ENCODE measurements at places on chromosomes 7 and 10.

- DNase-seq, result no peak
Observed at GRCh38 chr10:110355141-110355831, 50.6 kb upstream of the SMNDC1 start.

- peak; percentile 37 for DNase-seq
Observed at GRCh38 chr7:98745722-98746318, 124.0 kb downstream of the TMEM130 start.

DNA sequence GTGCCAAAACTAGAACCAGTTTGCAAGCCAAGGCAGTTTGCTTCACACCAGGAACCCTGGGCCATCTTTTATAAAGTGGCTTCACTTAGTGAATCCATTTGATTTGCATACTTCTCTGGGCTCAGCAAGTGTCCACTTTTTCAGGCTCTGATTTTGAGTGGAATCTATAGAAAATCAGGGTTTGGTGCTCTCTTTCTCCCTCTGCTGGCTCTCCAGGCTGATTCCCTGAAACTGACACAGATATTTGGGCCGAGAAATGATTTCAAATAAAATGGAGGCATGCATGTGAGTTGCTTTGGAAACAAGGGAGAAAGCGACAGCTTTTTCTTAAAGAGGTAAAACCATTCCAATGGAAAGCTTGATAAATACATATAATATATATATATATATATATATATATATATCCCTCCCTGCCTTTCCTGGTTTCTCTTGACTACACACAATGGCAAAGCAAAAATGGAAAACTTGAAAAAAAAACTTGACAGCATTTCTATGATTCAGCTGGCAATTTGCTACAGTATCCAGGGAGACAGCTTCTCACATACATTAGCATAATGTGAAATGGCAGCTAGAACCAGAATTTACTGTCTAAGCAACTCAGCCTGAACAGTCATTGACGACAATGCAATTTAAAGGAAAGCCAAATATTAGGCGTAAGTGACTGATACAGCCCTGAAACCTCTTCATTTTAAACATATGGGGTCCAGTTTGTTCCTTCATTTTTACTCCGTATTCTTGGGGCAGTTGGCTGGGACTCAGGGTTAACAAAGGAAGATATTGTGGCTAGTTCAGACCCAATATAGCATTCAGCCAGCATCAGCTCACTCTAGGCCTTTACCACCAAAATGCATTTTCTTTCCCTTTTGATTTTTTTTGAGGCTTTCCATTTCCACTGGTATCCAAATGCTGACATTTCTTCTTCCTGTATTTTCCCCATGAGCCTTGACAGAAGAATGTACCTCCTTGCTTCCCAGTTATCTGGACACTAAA is 188.5 kb downstream of the TMEM178B start:
- DNase-seq, result no peak

DNA sequence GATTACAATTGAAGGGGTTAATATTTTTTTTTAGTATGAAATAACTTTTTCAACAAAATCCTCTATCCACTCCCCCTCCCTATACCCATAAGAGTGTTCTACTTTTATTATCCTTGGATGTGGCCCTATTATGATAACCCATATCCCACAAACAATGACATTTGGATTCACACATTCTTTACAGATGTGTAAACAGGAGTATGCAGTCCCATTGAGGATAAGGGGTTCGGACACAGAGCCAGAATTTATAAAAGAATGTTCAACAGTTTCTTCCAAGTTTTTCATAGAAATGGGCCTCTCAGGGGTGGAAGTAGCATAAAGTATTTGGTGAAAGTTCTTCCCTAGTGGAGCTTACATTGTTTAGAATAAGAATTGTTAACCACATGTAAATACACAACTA is 16.1 kb upstream of the PCLO start:
- DNase-seq, result no peak

- no peak for DNase-seq
Observed at GRCh38 chr7:98085674-98086073, 21.0 kb upstream of the LMTK2 start.

- no peak for DNase-seq
Observed at GRCh38 chr7:12815871-12816270, 128.4 kb downstream of the ARL4A start.

DNA sequence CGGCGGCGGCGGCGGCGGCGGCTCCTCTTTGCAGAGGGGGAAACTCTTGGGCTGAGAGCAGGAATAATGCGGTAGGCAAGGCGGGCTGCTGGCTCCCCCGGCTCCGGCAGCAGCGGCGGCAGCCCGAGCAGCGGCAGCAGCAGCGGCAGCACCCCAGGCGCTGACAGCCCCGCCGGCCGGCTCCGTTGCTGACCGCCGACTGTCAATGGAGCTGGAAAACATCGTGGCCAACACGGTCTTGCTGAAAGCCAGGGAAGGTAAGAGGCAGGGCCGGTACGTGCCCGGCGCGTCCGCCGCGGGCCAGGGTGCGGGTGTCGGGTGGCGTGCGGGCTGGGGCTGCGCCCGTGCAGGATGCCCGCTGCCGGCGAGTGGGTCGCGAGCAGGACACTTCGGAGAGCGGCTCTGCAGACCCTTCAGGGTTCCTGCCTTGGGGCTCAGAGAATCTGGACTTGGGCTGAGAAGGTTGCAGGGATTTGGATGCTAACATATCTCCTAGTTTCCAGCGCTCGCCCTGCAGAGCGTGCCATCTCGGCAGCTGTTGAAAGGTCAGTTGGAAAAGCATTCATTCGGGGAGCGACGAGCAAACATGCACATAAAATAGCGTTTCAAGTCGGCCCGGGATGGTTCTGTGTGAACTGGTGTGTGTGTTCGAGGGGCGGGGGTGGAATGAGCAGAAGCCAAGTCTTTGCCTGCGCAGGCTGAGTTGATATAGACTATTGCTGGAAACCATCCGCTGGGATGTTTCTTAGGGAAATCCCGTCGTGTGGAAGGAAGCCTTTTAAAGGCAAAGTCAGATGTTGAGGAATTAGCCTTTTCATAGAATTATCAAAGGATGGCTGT is 562 bp downstream of the GRK5 start:
- peak; percentile 53 for DNase-seq

DNA sequence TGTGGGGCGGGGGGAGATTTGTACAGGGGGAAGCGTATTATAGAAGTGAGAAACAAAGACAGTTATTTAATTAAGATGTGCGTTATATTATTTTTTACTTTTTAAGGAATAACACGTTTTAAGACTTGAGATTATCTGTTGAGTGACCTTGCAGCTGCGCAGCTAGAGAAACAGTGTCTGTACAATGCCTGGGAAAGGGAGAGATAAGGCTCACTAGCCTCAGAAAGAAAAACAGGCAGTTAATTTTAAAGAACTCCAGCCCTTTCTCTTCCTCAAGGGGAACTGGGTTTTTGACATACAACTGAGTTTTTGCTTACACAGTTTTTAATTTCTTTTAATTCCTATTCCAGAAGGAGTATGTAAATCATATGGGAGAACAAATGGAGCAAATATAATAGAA is 50.7 kb downstream of the LMBR1 start:
- no peak for DNase-seq

GRCh38 chr10:78529262-78529661 is 495.6 kb downstream of the RPS24 start:
- no peak for DNase-seq

- no peak for DNase-seq
Observed at GRCh38 chr7:2738766-2739549, 51.0 kb downstream of the AMZ1 start.

- DNase-seq, result peak; percentile 71
Observed at GRCh38 chr10:69874449-69874848, 72.7 kb downstream of the COL13A1 start.

- DNase-seq, result no peak
Observed at GRCh38 chr10:124792998-124793352, 1.3 kb upstream of the EEF1AKMT2 start.

GRCh38 chr7:98930464-98930863 is 52.1 kb downstream of the TRRAP start:
- DNase-seq, result no peak

DNA sequence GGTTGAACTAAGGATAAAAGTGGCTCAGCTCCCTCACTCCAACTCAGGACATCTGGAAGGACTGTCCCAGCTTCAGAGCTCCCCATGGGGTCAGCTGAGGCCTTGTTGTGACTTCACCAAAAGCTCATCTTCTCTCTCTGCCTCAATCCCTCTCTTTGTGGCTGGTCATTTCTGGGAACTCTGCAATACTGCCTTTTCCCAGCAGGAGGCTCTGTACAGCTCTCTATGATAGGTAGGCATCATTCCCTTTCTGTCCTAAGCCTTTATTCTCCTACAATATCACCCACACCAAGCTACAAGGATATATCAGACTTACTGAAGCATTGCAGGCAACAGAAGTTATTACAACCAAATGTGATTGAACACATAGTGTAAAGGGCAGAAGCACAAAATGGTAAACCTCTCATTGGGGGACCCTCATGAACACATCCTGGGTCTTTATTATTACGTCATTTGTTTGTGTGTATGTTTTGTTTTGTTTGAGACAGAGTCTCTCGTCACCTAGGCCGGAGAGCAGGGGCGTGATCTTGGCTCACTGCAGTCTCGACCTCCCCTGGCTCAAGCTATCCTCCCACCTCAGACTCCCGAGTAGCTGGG is 36.7 kb upstream of the PRPS1L1 start:
- DNase-seq, result peak; percentile 5

- DNase-seq, result no peak
Observed at GRCh38 chr10:95741807-95742467, 14.0 kb upstream of the ENTPD1 start.

DNA sequence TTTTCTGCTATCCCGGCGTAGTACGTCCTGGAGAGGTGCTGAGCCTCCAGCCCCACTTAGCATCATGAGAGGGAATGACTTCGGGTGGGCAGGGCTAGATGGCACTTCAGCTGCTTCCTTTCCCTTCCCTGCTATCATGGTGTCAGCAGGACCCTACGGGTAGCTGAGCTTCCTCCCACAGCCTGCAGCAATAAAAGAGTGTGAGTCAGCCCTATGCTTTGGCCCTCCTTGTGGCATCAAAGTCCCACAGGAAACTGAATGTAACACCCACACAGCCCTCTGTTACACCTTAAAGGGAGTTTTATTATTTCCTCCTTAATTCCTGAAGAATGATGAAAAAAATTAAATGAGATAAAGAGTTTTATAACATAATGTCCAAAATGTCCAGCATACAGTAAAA is 458.1 kb downstream of the RPS24 start:
- peak; percentile 32 for DNase-seq

- peak; percentile 88 for DNase-seq
Observed at GRCh38 chr10:3805791-3806461, 20.9 kb upstream of the KLF6 start.

DNA sequence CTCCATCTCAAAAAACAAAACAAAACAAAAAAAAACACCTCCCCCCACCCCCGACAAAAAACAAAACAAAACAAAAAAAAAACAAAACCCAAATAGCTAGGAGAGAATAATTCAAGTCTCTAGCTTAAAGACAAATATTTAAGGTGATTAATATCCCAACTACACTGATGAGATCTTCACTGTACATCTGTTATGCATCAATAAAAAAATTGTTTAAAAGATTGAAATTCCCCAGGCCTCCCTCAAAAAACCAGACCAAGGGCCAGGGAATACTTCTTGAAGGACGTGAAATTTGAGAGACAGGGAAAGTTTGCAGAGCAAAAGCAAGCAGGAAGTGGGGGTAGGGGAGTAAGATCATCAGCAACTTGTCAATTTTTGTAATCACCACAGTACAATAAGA is 232.6 kb downstream of the REEP3 start:
- peak; percentile 69 for DNase-seq

GRCh38 chr10:11875494-11876281 is 52.5 kb downstream of the PROSER2 start:
- peak; percentile 93 for DNase-seq

DNA sequence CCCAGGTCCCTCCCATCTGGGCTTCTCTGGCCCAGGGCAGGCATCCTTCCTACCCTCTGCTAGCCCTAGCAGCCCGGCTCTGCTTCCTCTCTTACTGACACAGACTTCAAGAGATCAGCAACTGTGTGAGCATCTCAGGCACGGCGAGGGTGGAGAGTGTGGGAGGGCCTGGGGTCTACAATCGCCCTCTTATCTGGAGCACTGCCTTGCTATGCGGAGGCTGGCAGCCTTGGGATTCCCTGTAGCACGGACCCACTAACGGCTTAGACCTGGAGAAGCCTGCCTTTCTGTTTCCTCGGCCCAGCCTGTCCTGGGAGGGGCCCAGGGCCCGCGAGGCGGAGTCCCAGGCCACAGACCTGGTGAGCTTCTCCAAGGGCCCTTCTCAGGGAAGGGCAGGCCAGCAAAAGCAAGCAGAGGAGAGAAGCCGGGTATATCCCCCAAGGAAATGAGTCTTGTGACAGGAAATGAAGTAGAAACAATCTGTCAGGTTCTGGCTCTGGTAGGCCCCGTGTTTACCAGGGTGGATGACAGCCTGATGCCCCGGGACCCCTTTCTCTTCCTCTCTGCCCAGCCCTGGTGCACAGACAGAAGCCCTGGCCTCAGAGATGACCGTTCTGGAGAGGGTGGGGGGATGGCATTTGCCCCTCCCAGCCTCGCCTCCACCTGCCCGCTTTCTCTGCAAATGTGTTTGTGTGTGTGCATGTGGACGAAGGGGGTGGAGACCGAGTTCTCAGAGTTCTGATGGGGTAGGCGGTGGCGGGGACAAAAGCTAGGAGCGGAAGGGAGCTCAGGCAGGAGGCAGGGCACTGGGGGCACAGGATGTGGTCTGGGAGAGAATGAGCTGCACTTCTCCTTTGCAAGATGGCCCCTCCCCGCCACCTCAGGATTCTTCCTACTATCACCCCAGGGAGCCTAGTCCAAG is 2.5 kb downstream of the LRCH4 start:
- DNase-seq, result no peak

GRCh38 chr7:121730869-121731268 is 142.1 kb upstream of the PTPRZ1 start:
- DNase-seq, result no peak

GRCh38 chr10:69733791-69734261 is 67.9 kb upstream of the COL13A1 start:
- DNase-seq, result peak; percentile 54

GRCh38 chr10:103265717-103266329 is 11.1 kb upstream of the INA start:
- peak; percentile 65 for DNase-seq

GRCh38 chr7:139594911-139595476 is 71.5 kb downstream of the CLEC2L start:
- DNase-seq, result peak; percentile 69

All from AG10803 (cell line).